ENCODE measurements at places on chromosomes 12 and 14.
A peak's percentile ranks its signal among the peaks of the same experiment; 100 is the strongest.

- DNase-seq, result no peak
Measured at GRCh38 chr12:56590237-56590830, 39.8 kb downstream of the BAZ2A start.

DNA sequence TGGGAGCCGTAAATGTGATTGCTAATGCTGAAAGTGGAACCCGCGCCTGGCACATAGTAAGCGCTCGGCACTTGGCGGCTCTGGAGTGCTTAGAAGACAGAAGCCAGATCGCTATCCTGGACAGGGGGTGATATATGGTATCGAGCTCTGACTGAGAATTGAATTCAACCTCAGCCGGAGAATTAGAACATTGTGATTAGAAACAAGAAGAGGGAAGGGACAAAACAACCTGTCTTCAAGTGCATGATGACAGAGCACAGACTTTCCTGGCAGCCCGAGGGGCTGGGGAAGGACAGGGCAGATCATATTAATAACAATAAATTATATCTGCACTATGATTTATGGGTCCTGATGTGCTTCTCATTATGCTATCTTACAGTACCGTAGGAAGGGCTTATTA lies 66.9 kb upstream of the TBX3 start:
- no peak for DNase-seq

DNA sequence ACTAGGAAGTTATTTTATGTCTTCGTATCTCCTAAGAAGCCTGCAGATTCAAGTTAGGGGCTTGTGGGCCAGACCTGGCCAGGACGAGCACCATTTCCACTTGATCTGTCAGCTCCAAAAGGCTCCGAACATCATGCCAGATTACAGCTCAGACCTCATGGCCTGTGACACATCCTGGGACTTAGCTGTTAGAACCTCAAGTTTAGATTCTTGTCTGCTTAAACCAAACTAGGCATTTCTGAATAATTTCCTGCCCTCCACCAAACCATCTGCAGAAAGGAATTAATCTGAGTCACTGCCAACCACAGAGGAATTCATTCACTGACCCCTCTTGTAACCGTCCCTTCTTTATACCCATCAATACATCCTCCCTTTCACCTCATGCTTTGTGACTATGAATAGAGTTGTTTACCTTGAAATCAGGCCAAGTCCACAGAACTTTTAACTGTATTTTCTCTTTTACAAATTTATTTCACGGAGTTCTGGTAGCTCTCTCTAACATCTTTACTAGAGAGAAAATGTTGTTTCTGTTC lies 120.3 kb downstream of the FBXL14 start:
- DNase-seq, result peak; percentile 95

DNA sequence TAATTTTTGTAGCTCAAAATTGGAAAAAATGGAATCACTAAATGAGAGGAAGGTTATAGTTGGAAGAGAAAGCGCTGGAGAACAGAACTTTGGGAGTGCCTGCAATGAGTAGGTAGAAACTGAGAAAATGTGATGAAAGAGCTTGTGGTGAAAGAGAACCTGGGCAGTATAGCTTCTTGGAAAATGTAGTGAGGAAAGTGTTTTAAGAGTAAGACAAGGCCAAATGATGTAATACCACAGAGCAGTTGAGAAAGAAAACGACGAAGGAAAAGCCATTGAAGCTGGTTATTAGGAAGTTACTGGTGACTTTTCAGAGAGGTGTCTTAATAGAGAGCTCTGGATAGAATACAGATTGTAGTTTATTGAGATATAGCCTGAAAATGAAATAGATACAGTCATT lies 255.3 kb downstream of the AEBP2 start:
- DNase-seq, result no peak

GRCh38 chr12:9372202-9372601 lies 164.0 kb upstream of the PZP start:
- no peak for DNase-seq

DNA sequence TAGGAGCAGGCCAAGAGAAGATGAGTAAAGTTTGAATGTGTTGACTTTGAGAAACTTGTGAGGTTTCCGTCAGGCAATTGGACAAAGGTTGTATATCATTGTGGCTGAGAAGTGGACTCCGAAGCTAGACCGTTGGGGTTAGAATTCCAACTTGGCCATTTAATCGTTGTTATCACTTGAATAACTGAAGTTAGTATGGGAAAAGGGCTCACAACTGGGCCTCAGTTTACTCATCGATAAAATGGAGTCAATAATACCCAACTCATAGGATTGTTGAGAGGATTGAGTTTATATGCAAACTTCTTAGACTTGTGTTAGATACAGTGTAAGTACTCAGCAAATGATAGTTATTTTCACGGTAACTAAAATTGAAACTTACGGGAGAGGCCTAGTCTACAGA lies 846 bp downstream of the SLIRP start:
- DNase-seq, result no peak

DNA sequence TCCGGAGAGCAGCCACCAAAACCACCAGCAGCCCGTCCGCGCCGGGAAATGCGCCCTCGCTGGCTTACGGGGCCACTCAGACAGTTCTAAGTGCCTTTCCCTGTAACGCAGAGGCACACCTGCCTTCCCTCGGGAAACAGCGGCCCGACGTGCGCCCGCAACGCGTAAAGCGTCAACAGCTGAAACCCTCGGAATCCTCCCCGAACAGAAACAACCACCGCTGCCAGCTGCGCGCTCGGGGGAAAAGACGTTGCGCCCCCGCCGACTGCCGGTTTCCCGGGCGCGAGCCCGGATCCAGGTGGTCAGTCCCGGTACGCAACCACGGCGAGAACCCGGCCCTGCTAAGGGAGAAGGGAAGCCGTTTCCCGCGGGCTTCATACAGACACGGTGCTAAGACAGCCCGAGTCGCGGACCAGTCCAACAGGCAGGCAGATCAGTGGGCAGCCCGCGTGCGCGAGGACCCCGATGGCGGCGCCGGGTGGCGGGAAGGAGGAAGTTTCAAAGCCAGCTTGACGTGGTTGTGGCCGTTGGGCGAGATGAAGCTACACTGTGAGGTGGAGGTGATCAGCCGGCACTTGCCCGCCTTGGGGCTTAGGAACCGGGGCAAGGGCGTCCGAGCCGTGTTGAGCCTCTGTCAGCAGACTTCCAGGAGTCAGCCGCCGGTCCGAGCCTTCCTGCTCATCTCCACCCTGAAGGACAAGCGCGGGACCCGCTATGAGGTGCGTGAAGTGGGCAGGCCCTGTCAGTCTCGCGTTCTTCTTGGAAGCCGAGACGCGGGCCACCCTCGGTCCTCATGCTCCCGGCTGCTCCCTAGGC lies at the start of gene LRR1:
Gene LRR1, plus strand, starts transcription at position 456 of the 816 bp plus-strand sequence. Its CDS starts 81 bp downstream, at position 537.
- peak; percentile 75 for DNase-seq

GRCh38 chr14:71384007-71384845 lies 477.0 kb downstream of the PCNX1 start:
- DNase-seq, result no peak

- DNase-seq, result no peak
Measured at GRCh38 chr14:89469210-89470198, 52.5 kb upstream of the FOXN3 start.

DNA sequence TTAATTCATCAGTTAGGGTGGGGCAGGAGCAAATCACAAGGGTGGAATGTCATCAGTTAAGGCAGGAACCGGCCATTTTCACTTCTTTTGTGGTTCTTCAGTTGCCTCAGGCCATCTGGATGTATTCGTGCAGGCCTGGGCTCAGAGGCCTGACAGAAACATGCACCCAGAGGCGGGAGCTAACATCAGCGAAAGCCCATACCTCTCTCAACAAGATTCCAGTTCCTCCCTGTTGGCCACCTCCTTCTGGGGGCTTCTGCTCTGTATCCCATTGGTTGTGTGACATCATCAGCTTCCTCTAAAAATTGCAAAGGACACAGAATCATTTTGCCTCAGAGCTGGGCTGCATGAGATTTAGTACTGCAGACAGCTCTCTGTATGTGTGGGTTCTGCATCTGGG lies 134.3 kb downstream of the ZNF664 start:
- DNase-seq, result peak; percentile 36

- DNase-seq, result no peak
Measured at GRCh38 chr14:33686856-33687255, 264.0 kb downstream of the EGLN3 start.

DNA sequence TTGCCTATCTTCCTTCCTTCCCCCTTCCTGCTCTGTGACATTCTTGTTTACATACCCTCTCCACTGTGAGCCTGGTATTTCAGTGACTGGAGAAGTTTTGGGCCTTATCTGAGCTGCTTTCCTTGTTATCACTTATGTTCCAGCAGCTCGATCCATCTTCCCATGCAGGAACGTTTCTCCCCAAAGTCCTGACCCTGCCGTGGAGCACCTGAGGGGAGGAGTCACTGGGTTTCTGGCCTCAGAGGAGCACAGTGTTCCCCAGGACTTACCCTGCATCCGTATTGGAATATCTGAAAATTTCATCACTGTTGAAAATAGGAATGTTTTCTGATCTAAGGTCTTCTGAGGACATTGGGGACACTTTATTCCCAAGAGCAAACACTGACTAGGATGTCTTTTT lies 141.8 kb downstream of the CACNA1C start:
- DNase-seq, result no peak

DNA sequence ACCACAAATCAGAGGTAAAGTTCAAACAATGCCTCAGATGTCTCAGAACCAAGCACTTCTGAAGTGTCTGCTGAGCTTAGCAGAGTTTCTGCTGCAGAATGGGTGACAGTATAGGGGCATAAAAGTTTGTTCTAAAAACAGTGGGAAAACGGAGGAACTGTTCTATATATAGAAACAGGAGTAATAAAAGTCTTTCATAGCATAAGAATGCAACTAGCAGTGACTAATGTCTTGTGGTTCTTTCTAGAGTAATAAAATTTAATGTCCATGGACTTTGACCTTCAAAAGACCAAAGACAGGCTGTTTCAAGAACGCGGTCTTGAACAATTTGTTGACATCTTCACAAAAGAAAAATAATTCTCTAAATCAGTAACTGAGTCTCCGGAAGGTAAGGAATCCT lies 107.5 kb upstream of the FAR2 start:
- peak; percentile 61 for DNase-seq

DNA sequence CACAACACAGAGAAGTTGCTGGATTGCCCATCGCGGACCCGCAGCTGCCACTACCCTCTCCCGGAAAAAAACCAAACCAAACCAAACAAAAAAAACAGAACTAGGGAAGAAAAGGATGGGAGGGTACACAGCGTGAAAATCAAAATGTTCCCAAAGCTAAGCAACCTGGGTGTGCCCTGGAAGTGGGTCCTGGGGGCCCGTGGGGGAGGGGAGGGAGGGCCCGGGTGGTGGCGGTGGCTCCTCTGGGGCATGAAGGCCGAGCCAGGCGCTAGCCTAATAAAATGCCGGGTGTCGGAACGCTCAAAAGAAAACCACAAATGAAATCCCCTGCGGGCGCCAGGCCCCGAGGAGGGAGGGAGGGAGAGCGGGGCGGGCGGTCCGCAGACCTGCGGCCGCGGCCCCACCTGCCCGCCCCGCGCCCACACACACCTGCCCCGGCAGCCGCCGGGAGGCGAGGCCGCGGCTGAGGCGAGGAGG lies 787 bp downstream of the HECTD4 start:
- no peak for DNase-seq

DNA sequence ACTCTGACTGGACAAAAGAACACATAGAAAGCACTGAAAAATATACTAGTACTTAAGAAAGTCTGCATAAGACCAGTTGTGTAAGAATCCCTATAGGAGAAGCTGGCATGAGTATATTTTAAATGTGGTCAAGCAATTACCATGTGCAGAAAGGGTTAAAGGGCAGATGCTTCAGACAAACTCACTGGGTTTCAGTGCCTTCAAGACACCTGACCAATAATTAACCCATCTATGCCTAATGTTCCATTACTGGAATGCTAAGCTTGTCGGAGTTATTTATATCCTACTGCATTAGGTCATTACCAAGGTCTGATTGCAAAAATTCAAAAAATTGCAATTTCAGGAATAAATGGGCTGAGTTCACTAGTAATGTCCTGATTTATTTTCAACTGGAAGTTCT lies 41.3 kb downstream of the HNRNPC start:
- no peak for DNase-seq

- DNase-seq, result no peak
Measured at GRCh38 chr12:13268581-13268980, 72.1 kb downstream of the EMP1 start.

DNA sequence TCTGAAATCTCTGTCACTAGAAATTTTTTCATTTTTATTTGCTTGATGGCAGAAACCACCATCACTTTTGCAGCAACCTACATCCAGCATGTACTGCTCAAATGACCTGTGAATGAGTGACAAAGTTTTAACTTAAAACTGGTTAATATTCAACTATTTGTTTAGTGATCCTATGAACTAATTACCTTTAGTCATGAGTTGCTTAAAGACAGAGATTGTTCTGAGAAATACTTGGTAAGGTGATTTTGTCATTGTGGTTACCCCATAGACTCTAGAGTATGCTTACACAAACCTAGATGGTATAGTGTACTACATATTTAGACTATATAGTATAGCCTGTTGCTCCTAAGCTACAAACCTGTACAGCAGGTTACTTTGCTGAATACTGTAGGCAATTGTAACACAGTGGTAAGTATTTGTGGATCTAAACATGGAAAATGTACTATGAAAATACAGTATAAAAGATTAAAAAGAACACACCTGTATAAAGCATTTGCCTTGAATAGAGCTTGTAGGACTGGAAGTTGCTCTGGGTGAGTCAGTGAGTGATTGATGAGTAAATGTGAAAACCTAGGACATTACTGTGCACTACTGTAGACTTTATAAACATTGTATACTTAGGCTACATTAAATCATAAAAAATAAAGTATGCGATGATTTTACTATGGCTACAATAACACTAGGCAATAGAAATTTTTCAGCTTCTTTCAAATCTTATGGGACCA lies 256.6 kb upstream of the PPFIA2 start:
- DNase-seq, result no peak

GRCh38 chr12:182381-182892 lies 31.5 kb downstream of the SLC6A12 start:
- DNase-seq, result peak; percentile 61

DNA sequence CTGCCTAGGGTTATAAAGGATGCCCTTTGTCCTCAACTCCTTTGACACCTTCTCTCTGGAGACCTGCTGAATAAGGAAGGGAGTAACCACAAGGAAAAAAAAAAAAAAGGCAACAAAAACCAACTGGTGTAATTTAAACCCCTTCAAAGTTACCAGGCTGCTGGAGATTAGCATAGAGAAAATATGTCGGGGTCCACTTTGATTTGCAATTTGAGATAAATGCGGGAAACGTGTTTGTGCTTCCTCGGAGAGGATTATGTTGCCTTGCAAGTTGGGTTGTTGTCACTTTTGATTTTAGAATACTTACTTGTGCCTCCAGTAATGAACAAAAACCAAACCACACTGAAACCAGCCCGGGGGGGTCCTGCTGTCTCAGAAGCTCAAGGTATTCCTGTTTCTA lies 200.2 kb upstream of the MYL2 start:
- no peak for DNase-seq

DNA sequence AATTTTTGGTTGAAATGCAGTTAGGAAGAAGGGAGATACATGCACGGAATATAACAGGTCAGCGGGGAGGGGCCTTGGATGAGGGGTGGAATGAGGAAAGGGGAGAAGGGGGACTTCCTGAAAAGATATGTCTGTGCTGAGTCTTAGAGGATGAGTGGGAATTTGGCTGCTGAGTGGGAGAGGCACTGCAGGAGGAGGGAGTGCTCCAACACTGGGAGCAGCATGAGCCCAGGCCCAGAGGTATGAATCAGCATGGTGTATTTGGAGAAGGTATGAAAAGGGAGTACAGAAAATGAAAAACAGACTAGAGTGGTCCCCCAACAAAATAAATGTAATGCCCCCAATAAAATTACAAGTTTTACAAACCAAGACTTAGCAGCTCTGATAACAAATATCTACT lies 394.4 kb downstream of the IPO8 start:
- DNase-seq, result no peak

- DNase-seq, result peak; percentile 53
Measured at GRCh38 chr12:32921397-32921796, 24.8 kb upstream of the PKP2 start.

- peak; percentile 99 for DNase-seq
Measured at GRCh38 chr14:101972126-101972866, 7.9 kb downstream of the DYNC1H1 start.

All from foreskin keratinocyte (primary cell).